HuH-7.5 (cell line): ENCODE measurements at places on chromosomes 11 and 22.
A peak's percentile ranks its signal among the peaks of the same experiment; 100 is the strongest.

GRCh38 chr22:16609548-16610261, 17.1 kb upstream of the CCT8L2 start:
- no peak for DNase-seq

GRCh38 chr11:120324932-120325810, at the start of gene TLCD5:
Gene TLCD5, plus strand, starts transcription at chr11:120325299. Its CDS starts 2,143 bp downstream, at chr11:120327442.
- DNase-seq, result peak; percentile 29

GRCh38 chr11:33718440-33718839, 17.8 kb downstream of the CD59 start:
- no peak for DNase-seq

DNA sequence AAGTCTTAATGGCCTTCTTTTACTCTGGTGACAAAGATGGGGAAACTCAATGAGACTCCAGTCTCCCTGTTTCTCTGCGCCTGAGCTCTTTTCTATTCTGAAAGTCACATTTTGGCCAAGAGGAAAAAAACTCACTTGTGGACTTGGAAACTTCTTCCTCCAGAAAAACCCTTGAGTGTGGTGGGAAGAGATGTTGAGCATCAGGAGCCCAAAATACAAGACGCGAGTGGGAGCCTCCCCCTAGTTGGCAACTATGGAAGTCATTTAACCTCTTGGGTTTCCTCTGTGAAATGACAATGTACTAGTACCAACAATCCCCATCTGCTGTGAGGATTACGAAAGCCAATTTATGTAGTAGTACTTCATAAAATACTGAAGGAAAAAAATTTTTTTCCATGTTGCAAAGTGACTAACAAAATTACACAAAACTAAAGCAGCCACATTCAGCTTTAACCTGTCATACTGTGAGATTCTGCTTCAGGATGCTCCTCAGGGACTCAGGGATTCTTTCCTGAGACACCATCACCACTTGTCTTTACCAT, 524 bp upstream of the SLC25A17 start:
- DNase-seq, result no peak

DNA sequence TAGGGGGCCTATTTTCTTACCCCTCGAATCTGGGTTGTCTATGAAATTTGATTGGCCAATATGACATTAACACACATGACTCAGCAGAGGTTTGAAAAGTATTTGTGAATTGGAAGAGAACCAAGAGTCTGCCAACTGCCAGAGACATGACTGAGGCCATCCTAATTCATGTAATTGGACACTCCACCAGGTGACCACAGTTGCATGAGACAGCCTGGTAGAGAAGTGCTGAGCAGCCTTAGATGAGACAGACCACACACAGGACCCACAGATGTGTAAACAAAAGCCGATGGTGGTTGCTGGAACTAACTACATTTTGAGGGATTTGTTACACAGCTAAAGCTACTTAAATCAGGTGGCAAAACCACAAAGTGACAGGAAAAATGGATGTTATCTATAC, 855 bp upstream of the MS4A5 start:
- no peak for DNase-seq

- DNase-seq, result no peak
These were observed 50.1 kb downstream of the LRRC32 start for GRCh38 chr11:76620489-76620888.

DNA sequence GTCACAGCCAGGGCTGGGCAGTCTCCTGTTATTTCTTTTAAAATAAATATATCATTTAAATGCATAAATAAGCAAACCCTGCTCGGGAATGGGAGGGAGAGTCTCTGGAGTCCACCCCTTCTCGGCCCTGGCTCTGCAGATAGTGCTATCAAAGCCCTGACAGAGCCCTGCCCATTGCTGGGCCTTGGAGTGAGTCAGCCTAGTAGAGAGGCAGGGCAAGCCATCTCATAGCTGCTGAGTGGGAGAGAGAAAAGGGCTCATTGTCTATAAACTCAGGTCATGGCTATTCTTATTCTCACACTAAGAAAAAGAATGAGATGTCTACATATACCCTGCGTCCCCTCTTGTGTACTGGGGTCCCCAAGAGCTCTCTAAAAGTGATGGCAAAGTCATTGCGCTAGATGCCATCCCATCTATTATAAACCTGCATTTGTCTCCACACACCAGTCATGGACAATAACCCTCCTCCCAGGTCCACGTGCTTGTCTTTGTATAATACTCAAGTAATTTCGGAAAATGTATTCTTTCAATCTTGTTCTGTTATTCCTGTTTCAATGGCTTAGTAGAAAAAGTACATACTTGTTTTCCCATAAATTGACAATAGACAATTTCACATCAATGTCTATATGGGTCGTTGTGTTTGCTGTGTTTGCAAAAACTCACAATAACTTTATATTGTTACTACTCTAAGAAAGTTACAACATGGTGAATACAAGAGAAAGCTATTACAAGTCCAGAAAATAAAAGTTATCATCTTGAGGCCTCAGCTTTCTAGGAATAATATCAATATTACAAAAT, 13.4 kb downstream of the OR51B4 start:
- DNase-seq, result no peak

- no peak for DNase-seq
These were observed 10.1 kb downstream of the SUSD2 start for GRCh38 chr22:24191381-24191841.

- no peak for DNase-seq
These were observed 18.6 kb downstream of the IGSF9B start for GRCh38 chr11:133938166-133938565.

GRCh38 chr11:70528046-70528793, 129.9 kb downstream of the CTTN start:
- no peak for DNase-seq

- peak; percentile 58 for DNase-seq
These were observed at the start of gene XNDC1N for GRCh38 chr11:71927820-71928736. Gene XNDC1N, minus strand, starts transcription at chr11:71928594. Its CDS starts 5,241 bp downstream, at chr11:71923353.

GRCh38 chr22:46925818-46926217, 163.4 kb downstream of the TBC1D22A start:
- no peak for DNase-seq

GRCh38 chr11:66251809-66252208, 16.6 kb upstream of the RAB1B start:
- no peak for DNase-seq

DNA sequence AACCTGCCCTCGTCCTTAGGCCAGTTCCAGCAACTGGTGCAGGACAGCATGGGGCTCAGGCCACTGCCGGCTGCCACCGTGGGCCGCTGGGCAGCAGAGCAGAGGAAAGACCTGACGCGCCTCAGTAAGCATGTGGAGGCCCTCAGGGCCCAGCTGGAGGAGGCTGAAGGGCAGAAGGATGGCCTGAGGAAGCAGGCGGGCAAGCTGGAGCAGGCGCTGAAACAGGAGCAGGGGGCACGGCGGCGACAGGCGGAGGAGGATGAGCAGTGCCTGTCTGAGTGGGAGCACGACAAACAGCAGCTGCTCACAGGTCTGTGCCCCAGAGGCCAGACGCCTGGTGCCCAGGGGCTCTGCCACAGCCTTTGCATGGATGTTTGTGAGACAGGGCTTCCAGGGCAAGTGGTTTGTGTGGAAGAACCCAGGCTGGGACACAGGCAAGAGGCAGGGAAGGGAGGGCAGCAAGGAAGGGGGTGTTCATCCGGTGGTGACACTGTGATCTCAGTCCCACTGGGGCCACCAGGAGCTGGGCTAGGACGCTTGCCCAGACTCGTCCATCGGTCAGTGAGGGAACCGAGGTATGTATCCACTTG, 13.9 kb downstream of the CCDC157 start:
- no peak for DNase-seq

DNA sequence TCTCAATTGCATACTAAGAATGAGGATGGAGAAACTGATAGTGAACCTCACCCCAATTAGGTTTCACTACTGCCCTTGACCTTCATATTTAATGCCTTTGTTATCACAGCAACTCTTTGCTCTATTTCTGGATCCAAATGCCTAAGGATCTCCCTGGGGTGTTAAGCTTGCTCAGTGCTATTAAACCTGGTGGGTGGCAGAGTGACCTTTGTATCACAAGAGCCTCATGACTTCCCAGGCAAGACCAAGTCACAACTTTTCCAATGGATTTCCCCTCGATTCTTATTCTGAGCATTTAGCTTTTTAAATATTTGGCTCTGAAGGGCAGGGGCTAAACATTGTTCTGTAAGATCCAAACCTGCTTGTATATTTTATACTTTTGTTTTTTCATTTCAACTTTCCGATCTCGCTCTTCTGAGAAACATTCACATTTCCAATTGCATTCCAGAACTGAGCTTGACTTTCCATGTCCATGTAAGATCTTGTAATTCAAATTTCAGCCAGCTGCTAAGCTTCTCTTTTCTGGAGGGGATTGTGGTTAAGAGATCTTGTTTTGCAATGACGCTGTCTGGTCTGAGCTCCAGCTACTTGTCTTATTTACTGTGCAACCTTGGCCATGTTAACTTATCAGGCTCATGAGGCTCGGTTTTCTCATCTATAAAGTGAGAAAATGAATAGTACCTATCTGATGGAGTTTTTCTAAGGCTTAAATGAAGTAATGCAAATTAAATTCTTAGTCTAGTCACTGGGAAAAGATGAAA, 6.4 kb upstream of the EHF start:
- DNase-seq, result no peak

- DNase-seq, result no peak
These were observed 628.2 kb upstream of the CADM1 start for GRCh38 chr11:116132273-116132978.

GRCh38 chr11:33646629-33647028, 54.0 kb downstream of the C11orf91 start:
- DNase-seq, result no peak

DNA sequence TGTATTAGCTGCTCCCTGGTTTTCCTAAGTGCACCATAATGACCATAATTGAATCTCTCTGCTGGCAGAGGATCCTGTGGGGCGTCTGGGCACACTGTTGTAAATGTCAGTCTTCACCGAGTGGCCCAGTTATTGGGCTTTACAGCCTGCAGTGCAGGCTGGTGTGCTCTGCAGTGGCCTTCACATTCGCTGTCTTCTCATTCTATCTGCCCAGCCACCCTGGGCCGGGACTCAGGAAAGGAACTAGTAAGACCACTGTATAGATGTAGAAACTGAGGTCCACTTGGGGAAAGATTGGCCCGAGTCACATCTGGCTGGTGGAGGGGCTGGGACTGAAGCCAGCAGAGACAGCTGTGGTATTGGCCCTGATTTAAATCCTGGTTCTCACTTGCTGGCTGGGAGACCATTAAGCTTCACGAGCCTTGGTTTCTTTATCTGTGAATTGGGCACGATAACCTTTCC, 49.3 kb downstream of the TSPAN18 start:
- no peak for DNase-seq

DNA sequence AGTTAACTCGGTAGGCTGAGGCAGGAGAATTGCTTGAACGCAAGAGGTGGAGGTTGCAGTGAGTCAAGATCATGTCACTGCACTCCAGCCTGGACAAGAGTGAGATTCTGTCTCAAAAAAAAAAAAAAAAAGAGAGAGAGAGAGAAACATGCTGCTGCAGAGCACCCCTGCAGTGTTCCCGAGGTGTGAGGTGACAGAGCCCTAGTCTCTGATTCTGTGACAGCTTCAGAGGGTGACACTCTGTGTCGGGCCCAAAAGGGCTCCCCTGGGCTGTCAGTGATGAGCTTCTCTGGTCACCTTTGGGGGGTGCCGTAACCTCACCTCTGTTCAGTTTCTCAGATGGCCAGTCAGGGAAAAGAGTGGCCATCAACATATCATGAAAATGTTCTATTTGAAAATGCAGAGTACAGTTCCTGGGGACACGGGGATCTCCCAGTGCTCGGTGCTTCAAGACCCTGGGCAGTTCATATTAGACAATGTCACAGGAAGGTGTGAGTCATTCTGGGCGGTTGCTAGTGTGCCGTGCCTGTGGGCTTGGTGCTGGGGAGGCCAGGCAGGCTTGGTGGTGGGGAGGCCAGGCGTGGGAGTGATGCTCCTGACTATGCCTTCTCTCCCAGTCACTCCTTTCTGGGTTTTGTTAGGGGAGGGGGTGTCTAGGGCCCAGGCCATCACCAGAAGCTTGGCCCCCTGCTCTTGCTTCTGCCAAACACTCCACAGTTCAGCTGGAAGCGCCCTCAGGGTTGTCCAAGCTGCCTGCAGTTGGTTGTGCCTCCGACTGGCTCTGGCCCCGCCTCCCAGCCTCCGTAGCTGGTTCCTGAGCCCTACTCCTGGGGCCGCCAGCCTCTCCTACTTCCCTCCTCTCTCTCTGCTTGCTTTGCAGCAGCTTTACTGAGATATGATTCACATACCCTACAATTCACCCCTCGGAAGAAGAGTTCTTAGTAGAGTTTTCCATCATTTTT, 52.5 kb upstream of the CLDN5 start:
- DNase-seq, result no peak

DNA sequence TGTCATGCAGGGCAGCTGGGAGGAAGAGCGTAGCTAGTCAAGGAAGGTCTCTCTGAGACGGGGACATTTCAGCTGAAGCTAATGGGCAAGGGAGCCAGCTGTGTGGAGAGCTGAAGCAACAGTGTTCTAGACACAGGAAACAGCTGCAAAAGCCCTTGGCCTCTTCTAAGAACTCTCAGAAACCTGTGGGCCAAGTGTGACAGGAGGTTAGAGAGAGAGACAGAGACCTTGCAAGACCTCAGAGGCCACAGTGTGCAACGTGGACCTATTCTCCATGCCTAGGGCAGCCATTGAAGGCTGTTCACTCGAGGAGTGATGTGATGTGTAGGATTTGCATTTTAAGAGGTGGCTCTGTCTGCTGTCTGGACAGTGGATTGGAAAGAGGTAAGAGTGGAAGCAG, 48.7 kb upstream of the TNRC6B start:
- no peak for DNase-seq

DNA sequence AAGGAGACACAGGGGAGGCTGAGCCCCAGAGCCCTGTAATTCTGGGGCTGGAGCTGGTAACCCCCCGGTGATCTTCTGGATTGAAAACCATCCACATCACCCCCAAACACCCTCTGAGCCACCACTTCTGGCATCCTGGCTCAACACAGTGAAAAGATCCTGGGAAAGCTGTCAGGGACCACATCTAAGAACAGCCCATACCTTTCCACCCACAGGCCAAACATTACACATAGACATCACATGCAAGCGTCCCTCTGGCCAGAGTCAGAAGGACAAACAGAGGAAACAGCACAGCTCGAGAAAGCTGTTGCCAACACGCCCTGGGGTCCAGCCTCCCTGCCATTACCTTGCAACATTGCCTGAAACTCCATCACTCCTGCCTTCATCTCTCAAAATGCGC, 469.5 kb downstream of the SOX6 start:
- no peak for DNase-seq

GRCh38 chr11:37605229-37605628, 1007.2 kb upstream of the RAG2 start:
- DNase-seq, result no peak

DNA sequence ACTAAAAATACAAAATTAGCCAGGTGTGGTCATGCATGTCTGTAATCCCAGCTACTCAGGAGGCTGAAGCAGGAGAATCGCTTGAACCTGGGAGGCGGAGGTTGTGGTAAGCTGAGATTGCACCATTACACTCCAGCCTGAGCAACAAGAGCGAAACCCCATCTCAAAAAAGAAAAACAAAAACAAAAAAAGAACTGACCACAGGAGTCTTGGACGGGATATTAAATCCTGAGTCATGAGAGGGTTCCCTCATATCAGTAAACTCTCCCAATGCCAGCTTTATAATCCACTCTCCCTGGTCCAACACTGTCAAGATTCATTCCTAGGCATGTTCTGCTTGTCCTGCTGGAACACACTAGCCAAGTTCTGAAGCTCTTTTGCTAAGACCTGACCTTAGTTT, 61.5 kb upstream of the EP300 start:
- no peak for DNase-seq

- DNase-seq, result no peak
These were observed 1.5 kb downstream of the INCENP start for GRCh38 chr11:62125316-62125715.
